Mesothelial cell of epicardium (in vitro differentiated cells): ENCODE measurements at places on chromosomes 6 and 20. TPM values are rescaled to one million over a fixed set of nuclear protein-coding genes. Genes with fewer than 3 reads are reported as not detected.

GRCh38 chr20:61332016-61332975 lies 80.2 kb downstream of the CDH4 start:
- H3K4me1 ChIP-seq, result no peaks in the 10 kb centered on the region
- no peaks in the 10 kb centered on the region for H3K36me3 ChIP-seq
- H3K27ac ChIP-seq, result no peak overlapping the region
- no peak overlapping the region for H3K4me3 ChIP-seq
- peaks cover 41% of the 10 kb centered on the region for H3K27me3 ChIP-seq

DNA sequence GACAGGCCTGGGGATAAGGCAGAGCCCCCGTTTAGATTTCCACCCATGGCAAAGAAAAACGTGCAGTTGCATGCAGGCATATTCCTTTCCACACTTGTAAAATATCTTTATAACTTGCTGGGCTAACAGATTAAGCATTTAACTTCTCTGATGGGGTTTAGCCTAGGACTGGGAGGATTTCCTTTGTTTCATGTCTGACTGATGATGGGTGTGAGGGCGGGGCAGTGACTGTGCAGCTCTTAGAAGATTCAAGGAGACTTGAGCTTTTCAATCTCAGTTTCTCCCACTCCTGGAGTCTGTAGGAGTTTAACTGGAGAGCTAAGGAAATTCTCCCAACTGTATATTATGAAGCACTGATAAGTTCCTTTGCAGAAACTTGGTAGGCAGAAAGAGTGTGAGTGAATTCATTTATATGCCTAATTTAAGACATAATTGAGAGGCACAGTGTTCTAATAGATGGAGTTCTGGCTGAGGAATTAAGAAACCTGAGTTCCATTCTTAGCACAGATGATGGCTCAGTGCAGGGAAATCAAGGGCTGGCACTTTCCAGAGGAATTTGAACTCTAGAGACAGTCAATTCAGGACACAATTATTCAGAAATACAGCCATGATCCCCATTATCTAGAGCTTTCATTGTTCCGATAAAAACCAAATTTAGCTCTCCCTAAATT lies 214.6 kb upstream of the CNR1 start:
- H3K27ac ChIP-seq, result no peak overlapping the region
- H3K36me3 ChIP-seq, result no peaks in the 10 kb centered on the region
- H3K4me3 ChIP-seq, result no peak overlapping the region
- peaks cover 21% of the 10 kb centered on the region for H3K4me1 ChIP-seq
- H3K27me3 ChIP-seq, result peaks cover 2% of the 10 kb centered on the region

GRCh38 chr6:9532621-9533557 lies 882.0 kb downstream of the TFAP2A start:
- no peak overlapping the region for H3K27ac ChIP-seq
- DNase-seq, result no peak

GRCh38 chr20:61769286-61769832 lies 296.3 kb downstream of the TAF4 start:
- H3K27me3 ChIP-seq, result peaks cover 21% of the 10 kb centered on the region
- H3K36me3 ChIP-seq, result no peaks in the 10 kb centered on the region
- DNase-seq, result no peak
- no peaks in the 10 kb centered on the region for H3K4me1 ChIP-seq

- no peaks in the 10 kb centered on the region for H3K36me3 ChIP-seq
- H3K4me1 ChIP-seq, result no peaks in the 10 kb centered on the region
Measured at GRCh38 chr6:128666405-128666804, 146.0 kb upstream of the PTPRK start.

ADTRP gene
- total RNA-seq, result 3.4 to 4.0 TPM (median 3.8 TPM) in 3 replicates
